ENCODE measurements at places on chromosomes 7 and 10.

DNA sequence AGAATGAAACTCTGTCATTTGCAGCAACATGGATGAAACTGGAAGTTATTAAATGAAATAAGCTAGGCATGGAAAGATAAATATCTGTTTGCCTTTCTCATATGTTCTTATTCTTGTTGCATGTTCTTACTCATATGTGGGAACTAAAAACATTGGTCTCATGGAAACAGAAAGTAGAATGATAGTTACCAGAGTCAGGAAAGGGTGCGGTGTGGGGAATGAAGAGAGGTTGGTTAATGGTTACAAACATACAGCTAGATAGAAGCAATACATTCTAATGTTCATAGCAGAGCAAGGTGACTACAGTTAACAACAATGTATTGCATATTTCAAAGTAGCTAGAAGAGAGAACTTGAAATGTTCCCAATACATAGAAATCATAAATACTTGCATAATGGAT is 105.1 kb downstream of the FAM107B start:
- no peak for DNase-seq

GRCh38 chr7:81366546-81366945 is 403.3 kb downstream of the HGF start:
- DNase-seq: no peak

DNA sequence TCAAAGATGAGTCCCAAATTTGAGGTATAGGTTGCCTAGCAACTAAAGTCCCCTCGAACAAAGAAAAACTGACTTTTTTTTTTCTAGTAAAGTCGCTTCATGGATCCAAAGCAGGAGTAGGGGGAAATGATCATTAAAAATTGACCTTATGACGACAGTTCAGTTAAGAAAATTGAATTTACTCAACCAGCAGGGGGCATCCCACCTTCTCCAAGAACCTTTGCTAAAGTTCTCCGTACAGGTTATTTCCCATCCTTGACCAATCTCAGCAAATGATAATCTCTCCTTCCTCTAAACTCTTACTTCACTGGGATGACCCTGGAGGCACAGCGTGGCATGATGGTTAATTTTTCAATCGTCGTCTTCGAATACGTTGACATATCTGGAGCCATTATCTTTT is 228.3 kb downstream of the CALN1 start:
- peak; percentile 28 for DNase-seq

GRCh38 chr10:26214551-26215395 is 1.8 kb upstream of the GAD2 start:
- DNase-seq: peak; percentile 5

DNA sequence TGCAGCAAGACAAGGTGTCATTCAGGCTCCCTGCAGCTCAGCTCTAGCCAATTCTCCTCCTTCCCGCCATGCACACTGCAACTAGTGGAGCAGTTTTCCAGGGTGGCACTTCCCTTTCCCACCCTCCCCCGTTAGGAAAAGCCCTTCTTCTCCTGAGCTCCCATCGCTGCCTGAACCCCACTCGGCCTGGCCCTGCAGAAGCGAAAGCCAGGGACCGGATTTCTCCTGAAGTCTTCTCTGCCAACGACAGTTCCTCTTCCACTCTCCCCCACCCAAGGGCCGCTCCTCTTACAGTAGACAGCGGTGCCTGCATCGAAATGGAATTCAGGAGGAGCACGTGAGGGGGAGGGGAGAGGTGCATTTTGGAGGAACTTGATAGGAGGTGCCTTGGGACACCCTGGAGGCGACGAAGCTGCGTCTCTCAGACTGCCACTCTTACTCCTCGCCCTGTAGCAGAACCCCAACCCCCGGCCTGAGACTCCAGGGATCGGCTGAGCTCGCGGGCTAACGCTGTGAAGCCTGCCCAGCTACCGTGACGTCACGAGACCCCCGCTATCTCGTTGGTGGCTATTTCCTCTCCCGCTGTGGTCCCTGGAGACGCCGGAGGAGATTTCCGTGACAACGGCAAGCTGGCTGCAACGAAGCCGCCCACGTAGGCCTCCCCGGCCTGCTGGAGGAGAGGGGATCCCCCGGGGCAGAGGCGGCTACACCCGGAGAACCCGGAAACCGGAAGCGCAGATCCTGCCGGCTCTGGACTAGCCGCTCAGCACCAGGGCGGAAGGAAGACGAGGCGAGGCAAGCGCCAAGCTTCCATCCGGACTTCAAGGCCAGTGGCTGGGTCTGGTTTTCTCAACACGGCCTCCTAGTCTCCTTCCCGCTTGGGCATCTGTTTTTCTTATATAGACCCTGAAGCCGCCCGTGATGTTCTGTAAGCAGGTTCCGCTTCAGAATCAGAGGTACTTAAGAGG is 109.7 kb downstream of the RALA start:
- peak; percentile 94 for DNase-seq

DNA sequence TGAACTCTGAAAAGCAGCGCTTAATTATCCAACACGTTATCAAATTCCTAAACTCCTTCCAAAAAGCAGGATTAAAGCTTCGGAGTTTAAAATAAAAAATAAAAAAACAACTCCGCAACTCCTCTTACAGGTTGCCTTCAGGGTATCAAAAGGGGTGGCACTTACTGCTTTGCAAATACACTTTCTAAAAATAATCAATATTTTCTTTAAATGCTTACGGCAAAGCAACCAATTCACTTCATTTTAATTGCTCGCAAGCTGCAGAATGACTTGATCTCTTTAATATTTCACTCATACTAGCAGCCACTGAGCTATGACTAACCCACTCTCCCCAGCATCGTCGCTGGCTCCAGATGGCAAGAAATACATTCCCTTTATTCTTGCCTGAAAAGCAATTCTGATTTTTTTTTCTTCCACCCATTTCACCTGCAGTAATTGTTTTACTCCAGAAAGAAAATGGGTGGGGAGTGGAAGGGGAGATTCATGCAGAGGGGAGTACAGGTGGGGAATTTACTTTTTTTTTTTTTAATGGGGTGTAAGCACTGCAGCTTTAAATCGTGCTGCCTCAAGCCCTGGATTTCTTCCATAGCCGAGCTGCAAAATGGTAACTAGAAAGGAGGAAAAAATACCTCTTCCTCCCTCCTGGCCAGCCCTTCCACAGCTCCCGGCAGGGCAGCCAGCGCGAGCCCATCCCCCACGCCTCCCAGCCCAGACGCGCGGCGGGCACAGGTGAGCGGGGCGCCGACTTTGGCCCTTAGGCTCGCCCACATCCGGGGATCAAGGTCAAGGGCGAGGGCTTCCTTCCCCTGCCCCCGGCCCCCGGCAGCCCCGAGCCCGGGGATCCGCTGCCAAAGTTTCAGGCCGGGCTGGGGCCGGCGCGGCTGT is 54.2 kb upstream of the FHIP2A start:
- peak; percentile 0 for DNase-seq

GRCh38 chr7:4799508-4800268 is 24.3 kb downstream of the AP5Z1 start:
- DNase-seq: no peak

DNA sequence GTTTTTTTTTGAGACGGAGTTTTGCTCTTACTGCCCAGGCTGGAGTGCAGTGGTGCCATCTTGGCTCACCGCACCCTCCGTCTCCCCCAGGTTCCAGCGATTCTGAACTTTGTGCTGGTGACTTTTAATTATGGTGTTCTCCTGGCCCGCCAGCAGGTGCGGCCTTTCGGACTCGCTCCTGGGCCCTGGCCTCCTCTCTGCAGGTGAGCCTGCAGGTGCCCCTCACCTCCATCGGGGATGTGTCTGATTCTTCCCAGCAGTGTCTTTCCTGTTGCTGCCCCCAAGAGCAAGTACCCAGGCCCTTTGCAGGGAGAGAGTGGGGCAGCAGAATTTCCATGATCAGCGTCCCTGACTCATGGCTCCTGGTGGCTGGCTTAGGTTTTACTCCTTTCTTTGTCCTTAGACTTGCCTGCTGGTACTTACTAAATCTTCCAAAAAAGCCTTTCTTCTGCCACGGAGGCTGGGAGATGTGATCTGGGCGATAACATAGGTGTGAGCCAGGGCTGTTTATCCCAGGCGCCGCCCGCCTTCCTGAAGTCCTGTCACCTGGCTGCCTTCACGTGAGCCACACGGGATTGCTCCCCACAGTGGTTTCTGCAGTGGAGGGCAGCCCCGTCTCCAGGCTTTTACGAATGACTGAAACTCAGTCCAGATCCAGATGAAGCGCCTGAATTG is 10.7 kb downstream of the WIPI2 start:
- DNase-seq: no peak

DNA sequence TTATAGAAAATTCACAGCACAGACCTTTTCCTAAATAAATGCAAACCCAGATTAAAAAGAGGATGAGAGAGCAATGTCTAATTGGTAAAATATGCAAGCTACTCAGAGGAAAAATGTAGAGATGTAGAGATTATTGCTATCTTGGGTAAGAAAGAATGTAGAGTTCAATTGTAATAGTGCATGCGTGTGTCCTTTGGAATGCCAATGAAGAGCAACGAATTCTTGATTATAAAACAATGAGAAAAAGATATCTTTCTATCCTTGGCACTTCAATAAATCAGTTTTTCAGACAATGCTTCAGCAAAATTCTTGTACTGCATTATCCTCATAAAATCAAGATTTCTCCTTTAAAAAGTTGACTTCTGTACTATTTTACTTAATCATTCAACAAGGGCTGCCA is 50.9 kb downstream of the SEMA3D start:
- no peak for DNase-seq

DNA sequence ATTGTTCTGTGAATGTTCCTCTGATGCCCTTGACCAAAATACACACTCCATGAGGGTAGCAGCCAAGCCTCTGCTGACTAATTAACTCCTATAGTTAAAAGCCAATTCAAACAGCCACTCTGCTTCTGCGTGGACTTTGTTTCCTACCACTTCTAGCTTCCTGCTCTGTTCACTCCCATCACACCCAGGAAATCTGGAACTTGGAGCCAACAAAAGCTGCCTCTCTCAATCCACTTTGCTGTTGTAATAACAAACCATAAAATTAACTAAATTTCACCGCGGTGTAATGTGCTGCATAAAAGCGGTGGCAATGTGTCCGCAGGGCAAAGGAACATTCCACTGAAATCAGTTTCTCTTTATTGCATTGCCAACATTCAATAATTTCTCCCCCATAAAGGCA is 239.5 kb downstream of the PLXNA4 start:
- no peak for DNase-seq

DNA sequence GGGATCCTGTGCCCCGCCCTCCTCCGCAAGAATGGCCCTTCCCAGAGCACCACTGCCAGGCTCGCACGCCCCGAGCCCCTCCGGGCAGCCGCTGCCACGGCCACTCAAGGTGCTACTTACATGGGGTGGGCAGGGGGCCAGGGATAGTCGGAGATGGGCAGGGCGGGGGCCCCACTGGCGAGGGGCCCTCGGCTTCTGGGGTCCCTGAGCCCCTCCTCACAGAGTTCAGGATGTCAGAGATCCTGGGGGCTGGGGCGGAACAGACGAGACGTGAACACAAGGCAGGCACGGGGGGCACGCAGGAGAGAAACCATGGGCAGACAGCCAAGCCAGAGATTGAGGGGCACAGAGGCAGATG is 25.6 kb downstream of the YKT6 start:
- DNase-seq: no peak

DNA sequence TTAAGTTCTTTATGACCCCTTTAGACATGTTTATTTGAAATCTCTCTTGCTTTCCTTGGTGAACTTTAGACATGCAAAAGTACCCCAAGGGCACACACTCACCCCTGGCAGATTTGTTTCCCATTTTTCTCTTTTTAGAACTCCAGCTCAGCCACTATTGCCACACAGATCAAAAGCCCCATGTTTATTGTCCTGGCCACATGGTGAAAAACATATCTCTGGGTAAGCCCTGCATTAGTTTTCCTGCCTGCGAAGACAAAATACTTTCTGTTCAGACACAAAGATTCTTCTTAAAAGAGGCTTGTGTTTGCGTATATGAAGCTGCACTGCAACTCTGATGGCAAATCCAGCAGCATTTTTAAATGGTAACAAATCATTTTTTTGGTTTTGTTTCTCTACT is 200.0 kb downstream of the POLR1F start:
- DNase-seq: no peak

DNA sequence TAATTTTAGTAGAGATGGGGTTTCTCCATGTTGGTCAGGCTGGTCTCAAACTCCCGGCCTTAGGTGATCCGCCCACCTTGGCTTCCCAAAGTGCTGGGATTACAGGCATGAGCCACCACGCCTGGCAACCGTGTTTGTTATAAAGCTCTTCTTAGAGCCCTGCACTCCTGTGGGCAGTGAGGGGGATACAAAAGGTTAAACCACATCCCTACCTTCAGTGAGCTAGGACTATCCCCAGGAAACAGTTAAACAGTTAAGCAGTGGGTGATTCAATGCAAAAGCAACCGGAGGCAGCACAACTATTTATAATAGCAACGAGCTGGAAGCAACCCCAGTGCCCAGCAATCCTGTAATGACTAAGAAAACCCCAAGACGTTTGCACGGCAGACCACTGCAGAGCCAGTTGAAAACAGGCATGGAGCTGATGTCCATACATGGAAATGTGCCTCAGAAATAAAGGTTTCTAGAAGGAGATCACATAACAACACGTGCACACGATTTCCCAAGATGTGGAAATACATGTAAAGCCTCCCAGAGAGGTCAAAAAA is 107.2 kb upstream of the LYZL2 start:
- DNase-seq: no peak

DNA sequence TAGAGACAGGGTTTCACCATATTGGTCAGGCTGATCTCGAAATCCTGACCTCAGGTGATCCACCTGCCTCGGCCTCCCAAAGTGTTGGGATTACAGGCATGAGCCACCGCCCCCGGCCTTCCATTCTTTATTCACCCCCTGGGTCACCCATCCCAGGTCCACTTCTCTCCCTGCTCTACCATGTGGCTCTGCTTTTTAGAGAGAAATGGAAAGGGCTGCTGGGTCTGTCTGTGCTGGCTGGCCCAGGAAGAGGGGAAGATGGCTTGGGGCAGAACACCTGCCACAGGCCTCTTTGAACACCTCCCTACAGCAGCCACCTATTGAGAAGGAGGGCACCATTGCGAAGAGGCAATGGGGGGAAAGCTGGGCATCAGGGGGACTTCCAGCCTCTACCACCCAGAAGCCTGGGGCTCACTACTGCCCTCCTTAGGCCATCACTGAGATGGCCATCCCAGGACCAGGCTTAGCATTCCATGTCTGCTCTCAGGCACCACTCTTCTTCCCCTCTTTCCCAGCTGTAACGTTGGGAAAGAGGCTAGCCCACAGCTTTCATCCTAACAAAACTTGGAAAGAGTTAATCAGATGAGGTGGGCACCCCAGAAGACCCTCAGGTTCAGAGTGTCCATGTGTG is 256.3 kb downstream of the GRID1 start:
- DNase-seq: no peak

DNA sequence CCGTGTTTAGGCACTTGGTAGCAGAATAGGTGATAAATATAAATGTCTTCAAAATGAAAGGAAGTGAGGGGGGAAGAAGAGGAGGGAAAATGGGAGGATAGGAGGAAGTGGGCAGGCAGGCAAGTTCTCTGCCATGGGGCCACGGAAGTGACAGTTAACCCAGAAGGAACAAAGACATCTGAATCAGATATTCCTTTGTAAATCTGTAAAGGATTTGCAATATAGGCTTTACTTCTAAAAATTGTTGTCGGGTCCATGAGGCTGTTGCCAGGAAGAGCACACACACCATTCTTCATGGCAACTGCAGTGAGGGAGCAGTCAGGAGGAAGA is 23.7 kb upstream of the RASSF4 start:
- DNase-seq: no peak
